RWPE1 (cell line): ENCODE measurements at places on chromosomes 2 and 18.

DNA sequence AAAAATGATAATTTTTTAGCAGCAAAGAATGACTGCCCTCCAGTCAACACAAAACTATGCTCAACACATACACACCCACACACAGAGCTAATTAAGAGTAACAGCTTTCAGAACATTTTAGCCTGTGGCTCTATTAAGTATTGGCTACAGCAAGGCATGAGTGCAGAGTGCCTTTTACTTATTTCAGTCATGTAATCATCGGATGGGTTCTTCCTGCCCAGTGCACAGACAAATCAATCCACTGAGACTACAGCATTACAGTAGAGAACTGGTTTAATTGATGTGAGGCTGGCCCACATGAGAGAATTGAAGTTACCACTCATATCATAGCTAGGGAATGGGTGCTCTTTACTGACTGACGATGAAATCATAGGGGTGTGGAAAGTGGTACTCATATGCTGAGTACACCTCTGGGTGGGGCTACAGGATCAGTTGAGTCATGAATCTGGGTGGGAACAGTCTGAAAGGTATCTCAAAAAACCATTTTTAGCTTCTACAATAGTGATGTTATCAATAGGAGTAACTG is 241.0 kb downstream of the FSIP2 start:
- DNase-seq, result peak; percentile 75

DNA sequence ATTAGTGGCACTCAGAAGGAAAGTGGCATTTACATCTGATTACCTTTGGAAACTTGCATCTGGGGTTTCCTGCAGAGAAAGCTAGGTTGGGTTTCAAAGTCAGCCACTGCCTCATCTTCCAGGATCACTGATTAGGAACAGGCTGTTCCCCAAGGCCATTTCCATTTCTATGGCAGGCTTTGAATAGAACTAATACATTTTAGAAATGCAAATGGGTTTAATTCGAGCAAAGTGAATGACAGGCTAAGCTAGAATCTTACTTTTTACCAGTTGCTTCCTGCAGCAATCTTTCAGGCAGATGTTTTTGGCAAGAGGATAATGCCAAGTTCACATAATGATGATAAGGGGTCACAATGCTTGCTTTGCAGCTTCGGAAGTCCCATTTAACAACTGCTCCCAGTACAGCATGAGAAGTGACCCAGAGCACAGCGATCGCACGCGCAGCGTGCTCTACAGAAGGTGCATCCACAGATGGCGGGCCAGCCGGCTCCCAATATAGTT is 336.7 kb downstream of the LPIN1 start:
- DNase-seq, result no peak

DNA sequence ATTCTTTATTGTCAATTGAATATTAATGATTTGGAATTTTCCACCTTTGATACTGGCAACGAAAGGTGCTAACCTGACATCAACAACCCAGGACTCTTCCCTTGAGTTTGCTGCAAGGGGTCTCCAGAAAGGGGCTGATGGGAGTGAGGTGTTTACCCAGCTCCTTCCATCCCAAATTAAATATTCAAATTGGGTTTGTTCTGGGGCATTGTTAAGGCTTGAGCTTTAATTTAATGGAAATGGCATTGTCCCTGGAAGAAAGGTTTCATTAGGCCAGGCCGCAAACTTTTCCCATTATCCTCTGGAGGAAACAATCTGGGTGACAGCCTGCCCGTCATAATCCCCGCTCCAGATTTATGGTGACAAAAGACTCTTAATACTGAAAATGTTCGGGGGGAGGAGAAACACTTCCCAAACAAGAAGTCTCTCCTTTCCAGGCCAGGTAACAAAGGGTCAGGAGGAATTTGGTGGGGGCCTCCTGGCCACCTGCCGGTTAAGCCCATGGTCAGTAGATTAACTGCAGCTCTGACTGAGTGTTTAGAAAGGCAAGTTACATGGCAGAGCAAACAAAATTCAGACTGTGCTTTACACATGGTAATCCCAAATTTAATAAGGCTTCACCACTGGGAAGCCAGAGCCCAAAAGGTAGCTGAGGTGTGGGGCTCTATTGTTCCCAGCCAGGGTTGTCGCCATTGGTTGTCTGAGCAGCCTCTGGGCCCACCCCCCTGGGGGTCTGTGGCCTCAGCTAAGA is 151.4 kb upstream of the SIX3 start:
- DNase-seq, result no peak

DNA sequence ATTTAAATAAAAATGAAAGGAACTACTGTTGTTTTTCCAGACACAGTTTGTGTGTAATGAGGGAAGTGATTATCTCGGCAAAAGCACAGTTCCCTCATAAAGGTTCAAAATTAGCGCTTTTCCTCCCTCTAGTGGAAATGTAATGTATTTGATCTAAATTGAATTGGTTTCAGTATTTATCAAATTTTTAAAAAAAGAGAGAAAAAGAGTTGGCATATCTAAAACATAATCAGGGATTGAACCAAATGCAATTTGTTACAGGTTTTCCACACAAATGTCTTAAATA is 37.5 kb downstream of the CMPK2 start:
- DNase-seq, result no peak

DNA sequence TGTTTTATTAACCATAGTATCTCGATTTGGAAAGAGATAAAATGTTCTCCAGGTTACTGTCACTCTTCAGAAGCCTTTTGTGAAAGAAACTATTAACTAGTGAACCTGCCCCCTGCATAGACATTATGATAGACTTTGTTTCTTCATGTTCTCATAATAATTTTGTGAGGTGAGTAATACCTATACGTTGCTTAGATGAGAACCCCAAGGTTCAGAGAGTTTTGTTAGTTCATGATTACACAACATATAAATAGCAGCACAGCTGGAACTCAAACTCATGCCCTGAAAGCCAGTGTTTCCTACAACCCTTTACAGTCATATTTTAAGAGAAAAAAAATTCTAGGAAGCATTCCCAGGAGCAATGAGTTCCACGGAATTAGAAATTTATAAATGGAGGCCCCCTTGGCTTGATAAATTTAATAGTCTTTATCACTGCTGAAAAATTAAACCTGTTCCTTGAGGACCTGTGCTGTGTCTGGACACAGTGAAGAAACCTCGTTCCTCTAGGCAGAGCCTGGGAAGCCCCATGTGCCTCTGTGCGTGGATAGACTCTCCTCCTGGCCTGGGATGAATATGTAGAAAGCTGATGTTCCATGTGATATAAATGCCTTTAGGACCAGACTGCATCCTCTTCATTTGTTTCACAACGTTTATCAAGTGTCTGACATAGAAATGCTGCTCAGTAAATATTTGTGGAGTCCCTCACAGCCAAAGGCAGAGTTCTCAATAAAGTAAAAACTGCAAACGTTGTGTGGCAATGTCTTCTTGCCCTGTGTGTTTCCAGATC is 1257.0 kb upstream of the GYPC start:
- no peak for DNase-seq

- DNase-seq, result peak; percentile 7
These were observed 26.1 kb upstream of the REG3G start for GRCh38 chr2:78999406-78999805.

DNA sequence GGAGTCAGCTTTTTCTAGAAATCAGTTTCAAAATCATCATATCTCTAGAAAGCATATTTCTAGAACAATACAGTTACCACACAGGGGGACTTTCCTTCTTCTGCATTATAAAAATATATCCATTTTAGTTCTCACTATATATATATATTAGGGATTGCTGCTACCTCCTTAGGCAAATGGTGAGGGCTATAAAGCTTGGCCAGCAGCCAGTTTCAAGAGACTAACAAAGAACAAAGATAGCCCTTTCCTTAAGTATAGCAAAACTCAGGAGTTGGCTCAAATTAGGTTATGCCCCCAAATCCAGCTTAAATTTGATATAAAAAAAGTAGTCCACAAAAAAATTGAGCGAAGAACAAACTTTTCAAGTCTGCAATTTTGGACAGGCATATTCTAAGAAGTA is 70.0 kb downstream of the EIF2AK3 start:
- no peak for DNase-seq

DNA sequence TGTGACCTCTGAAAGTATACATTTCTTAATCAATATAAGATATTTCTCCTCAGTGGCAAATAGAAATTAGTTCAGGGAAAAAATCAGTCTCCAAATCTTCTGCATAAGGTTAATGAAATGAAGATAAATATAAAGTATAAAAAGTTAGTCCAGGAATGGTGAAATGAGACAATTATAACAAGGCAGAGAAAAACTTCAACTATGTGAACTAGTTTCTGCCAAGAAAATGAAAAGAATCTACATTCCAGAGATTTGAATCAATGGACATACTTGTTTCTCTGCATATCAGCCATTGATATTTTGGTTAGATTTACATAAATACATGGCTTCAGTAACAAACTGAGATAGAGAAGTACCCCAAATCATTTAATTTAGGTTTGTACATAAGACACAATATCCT is 249.0 kb downstream of the EXOC6B start:
- no peak for DNase-seq

DNA sequence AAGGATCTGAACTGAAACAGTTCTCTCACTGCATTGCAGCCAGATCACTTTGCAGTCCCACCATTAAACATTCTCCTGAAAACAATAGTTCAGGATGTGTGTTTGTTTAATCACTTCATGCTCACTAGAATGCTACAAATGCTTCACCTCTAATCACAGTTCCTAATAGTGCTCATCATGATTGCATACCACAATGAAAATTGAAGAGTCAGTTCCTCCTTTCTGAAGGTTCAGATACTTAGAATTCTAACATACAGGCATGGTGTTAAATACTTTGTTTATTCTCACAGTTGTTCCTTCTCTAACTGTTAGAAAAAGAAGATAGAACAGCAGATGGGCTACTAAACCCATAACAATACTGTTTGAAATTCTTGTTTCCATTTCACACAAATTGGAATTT is 622.3 kb upstream of the ACVR2A start:
- DNase-seq, result no peak

GRCh38 chr2:176317199-176317598 is 48.0 kb downstream of the MTX2 start:
- no peak for DNase-seq

DNA sequence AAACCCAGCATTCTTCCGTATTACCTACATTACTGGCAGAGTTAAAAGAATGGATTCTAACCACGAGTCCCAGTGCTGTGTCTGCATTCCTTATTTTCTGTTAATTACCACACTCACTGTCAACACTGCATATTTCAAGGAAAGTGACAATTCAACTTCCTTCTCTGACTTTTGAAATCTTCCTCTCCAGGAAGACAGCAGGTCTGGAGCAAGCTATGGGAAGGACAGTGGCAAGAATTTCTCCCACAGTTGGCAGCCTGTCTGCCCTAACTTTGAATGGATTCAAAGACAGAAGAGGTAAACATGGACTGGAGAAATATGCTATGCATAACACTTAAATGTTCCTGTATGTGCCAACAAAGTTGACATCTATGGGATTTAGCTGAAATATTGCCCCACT is 700.5 kb upstream of the CHAC2 start:
- no peak for DNase-seq

GRCh38 chr2:215436705-215437565 is 1.1 kb upstream of the FN1 start:
- no peak for DNase-seq

GRCh38 chr18:24075767-24076597 is 61.4 kb downstream of the TTC39C start:
- peak; percentile 84 for DNase-seq

DNA sequence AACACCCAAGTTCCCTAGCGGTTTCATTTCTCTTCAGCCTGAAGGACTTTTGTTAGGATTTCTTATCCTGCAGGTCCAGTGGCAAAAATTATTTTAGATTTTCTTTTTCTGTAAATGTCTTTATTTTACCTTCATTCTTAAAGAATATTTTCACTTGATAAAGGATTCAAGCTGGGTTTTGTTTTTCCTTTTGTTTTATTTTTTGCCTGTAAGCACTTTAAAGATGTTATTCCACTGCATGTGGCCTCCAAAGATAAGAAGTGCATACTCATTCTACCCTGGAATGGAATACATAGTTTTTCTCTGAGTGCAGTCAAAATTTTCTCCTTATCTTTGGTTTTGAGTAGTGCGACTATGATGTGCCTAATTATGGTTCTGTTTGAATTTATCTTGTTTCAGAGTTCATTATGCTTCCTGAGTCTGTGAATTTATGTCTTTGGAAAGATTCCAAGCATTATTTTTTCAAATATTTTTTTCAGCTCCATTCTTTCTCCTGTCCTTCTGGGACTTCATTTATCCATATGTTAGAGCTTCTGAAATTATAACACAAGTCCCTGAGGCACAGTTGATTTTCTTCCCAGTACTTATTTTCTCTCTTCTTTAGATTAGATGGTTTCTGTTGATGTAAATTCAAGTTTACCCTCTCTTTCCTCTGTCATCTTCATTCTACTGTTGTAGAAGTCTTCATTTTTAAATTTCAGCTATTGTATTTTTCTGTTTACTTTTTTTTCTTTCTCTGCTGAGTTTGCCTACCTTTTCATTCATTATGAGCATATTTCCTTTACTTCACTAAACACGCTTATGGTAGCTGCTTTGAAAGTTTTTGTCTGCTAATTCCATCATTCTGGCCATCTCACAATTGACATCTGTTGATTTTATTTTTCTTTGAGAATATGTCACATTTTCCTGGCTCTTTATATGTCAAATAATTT is 69.6 kb downstream of the MAPRE2 start:
- no peak for DNase-seq

- no peak for DNase-seq
These were observed 41.2 kb downstream of the CCDC68 start for GRCh38 chr18:54918060-54918459.

DNA sequence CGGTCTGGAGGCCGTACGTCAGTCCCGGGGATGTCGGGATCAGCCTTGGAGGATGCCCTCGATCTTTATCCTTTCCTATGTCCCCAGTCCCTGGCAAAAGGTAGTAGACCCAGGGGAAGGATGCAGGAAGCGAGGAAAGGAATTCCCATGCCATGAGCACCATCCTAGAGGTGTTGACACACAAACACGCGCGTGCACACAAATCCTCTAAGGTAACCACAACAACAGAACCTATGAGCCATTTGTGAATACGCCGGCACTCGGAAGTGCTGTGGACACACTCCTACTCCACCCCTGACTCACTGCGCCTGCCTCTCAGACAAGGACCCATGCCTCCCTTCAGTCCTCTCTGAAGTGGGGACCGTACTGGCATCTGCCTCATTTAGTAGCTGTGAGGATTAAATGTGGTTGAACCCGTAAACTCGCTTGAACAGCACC is 11.3 kb upstream of the MLPH start:
- DNase-seq, result peak; percentile 47

DNA sequence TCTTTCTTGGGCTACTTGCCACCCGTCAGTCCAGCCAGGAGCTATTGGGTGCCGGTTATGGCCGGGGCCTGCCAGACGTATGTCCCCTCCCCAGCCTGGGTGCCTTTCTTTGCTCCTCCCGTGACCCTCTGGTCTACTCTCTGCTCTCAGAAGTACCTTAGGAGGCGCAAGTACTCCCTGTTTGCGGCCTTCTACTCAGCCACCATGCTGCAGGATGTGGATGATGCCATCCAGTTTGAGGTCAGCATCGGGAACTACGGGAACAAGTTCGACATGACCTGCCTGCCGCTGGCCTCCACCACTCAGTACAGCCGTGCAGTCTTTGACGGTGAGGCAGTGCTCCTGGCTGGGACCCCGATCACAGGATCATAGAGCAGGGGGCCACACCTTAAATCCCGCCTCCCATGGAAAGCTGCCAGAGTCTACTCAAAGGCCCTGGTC is 99.5 kb downstream of the DYSF start:
- DNase-seq, result no peak

GRCh38 chr2:82985572-82986197 is 1473.4 kb downstream of the SUCLG1 start:
- no peak for DNase-seq
